ENCODE measurements at places on chromosomes 11 and 22.

DNA sequence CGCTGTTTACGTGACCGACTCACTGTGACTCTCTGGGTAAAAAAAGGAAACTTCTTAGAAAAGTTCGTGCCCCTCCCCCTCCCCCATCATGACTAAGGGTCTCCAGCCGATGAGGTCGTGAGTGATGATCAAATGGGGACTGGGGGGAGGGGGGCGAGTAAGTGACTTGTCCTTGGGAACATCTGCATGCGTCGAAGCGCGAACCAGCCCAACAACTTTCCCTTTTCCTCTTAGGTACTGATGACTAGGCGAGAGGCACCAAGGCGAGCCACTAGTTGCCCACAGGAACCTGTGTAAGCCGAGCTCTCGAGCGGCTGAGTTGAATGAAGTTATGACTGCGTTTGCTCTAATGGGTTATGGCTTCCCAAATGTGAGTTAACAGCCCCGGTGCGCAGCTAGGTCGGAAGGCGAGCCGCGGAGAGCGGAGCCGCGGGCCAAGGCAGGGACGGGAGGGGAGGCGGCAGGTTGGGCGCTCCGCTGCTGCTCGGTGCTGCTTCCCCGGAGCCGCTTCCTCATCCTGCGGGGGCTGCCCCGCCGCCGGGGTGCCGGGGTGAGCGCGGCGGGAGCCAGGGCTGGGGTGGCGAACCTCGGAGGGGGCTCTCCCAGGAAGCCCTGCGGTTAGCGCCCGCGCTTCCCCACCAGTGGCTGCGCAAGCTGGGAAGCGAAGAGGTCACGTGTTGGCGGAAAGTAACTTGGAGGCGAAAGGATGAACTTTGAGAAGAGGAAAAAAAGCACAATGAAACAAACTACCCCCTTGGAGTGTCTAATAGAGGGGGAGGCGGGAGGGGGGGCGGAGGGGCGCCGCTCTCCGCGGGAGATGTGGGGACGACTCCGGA is 22.1 kb upstream of the BDNF start:
- no peak for DNase-seq

GRCh38 chr22:30979932-30980331 is 10.9 kb downstream of the TUG1 start:
- DNase-seq, result no peak

DNA sequence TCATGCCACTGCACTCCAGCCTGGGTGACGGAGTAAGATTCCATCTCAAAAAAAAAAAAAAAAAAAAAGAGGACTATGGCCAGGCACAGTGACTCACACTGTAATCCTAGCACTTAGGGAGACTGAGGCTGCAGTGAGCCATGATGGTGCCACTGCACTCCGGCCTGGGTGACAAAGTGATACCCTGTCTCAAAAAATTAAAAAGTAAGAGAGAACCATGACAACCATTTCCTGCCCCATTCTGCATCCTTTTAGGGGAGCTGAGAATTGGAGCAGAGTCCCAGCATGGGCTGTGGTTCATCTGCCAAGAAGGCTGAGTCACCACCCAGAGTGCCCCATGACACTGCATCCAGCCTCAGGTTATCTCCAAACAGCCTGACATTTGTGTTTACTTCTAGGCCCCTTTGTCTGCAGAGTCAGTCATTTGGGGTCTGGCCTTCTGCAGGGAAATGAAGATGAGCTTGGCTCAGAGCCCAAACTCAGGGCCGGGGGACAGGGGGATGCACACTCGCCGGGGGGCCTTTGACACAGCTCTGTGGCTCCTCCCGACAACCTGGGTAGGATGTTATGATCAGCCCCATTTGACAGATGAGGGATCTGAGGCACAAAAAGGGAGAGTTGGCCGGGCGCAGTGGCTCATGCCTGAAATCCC is 4.7 kb downstream of the CSDC2 start:
- no peak for DNase-seq

- no peak for DNase-seq
Measured at GRCh38 chr11:101880222-101880621, 34.6 kb upstream of the CEP126 start.

DNA sequence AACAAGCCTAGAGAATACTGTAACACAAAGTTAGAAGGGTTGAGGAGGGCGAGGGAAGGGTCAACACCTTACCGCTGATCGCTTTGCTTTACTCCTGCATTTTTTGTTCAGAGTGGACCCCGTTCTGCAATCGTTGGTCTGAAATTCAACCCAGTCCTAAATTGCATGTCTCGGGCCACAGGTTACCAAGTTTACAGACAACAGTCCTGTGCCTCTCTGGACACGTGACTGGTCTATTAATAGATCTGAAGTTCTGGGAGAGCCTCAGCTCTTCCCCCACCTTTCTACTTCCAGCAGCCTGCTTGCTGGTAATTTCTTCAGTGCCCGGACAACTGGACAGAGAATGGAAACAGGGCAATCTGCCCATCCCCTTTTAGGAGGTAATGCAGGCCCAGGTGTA is 74.2 kb downstream of the STIM1 start:
- no peak for DNase-seq

- no peak for DNase-seq
Measured at GRCh38 chr11:23732026-23732425, 764.8 kb upstream of the LUZP2 start.

DNA sequence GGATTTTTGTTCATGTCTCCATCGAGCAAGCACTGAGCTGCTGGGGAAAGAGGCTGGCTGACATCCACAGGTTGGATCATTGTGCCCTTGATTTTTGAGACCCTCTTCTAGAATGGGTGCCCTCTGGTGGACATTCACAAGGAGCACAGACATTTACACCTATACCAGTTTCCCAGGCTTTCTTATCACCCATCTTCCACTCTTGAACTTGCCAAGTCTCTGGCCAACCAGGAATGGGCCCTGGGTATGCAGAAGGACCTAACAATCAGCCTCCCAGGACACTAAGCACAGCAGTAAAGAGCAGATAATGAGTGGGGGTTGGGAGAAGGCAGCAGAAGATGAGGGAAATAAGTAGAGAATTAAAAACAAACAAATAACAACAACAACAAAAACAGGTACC is 5.7 kb upstream of the INTS4 start:
- no peak for DNase-seq

DNA sequence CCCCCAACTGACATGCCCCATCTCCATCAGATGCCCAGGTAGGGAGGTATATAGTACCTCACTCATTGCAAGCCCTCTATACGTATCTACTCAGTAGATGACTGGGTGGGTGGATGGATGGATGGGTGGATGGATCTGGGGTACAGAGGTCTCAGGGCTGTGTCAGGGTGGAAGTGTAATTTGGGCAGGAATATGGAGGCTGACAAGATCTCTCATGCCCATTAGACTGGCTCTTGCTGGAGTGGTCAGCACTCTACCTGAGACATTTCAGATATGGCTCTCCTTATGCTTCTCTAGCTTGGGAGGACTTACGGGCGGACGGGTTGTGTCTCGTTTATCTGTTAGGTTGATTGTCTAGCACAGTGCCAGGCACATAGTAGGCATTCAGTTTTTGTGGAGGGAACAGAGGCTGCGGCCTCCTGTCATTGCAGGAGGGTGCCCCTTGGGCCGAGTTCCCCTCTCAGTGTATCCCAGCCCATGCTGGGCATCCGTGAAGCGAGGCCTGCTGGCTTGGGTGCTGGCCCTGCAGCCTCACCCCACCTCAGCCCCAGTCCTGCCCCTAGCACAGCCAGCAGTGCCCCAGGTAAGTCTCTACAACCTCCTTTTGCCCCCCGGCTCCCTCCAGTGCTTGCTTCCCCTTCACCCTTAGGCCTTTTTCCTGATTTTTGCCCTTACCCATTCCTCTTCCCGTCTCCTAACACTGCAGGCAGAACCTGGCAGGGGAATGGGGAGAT is 13.7 kb downstream of the ROBO3 start:
- no peak for DNase-seq

Measured in activated CD4-positive, CD25-positive, alpha-beta regulatory T cell treated with anti-CD3 and anti-CD28 coated beads, Interleukin-2, amount 50 U/mL, for 72 hours (primary cell).